Thoracic aorta (tissue), 2 donors: ENCODE measurements at places on chromosomes 6 and 20. TPM values are rescaled to one million over a fixed set of nuclear protein-coding genes. Genes with fewer than 3 reads are reported as not detected.

- no peaks in the 10 kb centered on the region for H3K27me3 ChIP-seq
- no peak overlapping the region for H3K27ac ChIP-seq
- no peak overlapping the region for H3K4me3 ChIP-seq
- peaks cover 4% of the 10 kb centered on the region for H3K36me3 ChIP-seq
- H3K4me1 ChIP-seq = peaks cover 19% of the 10 kb centered on the region
Measured at GRCh38 chr6:31791324-31792089, 4.0 kb downstream of the VARS1 start.

Gene SYNDIG1
- total RNA-seq = 5.4 TPM

Gene LCA5
- 4.6 TPM for total RNA-seq

- no peak for DNase-seq
- H3K4me3 ChIP-seq = no peak overlapping the region
- no peak overlapping the region for H3K27ac ChIP-seq
- H3K36me3 ChIP-seq = no peaks in the 10 kb centered on the region
Measured at GRCh38 chr6:140040396-140040795, 665.9 kb upstream of the CITED2 start.

- H3K4me1 ChIP-seq = no peaks in the 10 kb centered on the region
- DNase-seq = no peak
- H3K27me3 ChIP-seq = no peaks in the 10 kb centered on the region
- no peak overlapping the region for H3K27ac ChIP-seq
- H3K36me3 ChIP-seq = no peaks in the 10 kb centered on the region
Measured at GRCh38 chr20:9200620-9201019, 131.7 kb downstream of the PLCB4 start.

Gene C20orf202
- not detected for total RNA-seq

DNA sequence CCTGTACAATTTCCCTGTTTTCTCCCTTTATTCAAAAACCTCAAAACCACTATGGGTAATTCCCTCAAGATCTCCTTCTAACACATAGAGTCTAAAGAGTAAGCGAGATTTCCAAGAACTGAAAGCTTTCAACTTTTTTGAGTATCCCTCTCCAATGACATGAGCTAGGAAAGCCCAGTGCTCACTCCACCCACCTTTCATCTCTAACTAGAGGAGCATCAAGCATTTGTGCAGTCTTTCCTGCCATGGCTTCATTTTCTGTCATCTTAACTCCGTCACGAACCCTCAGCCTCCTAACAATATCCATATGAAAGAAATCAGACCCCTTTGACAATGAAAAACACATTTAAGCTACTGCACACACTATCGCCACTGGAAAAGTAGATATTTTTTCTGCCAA lies 91.9 kb upstream of the SUPT3H start:
- no peak overlapping the region for H3K27ac ChIP-seq
- H3K36me3 ChIP-seq = no peaks in the 10 kb centered on the region
- H3K4me3 ChIP-seq = no peak overlapping the region
- no peaks in the 10 kb centered on the region for H3K27me3 ChIP-seq
- DNase-seq = no peak
- H3K4me1 ChIP-seq = no peaks in the 10 kb centered on the region

DNA sequence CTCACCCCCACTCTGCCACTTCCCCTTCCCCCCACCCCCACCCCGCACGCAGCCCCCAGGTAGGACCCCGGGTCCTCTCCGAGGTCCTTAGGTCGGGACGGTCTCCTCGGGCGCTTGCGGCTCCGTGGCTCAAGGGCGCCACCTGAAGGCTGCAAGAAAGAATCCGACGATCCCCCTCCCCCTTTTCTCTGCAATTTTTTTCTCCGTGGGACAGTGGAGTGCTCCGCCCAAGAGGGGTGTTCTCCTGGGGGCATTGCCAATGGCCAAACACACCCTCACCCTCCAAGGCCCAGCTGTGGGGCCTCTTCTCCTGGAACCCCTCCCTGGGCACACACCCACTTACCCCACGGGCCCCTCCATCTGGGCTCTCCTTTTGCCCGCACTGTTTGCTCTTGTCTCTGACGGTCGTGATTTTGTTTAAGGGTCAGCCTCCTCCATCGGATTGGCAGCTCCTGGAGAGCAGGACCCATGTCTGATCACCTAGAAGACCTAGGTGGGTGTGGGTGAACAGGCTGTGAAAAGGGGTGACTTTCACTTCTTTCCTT lies 1.1 kb upstream of the TMEM74B start:
- no peak for DNase-seq
- H3K27me3 ChIP-seq = no peaks in the 10 kb centered on the region
- peak overlapping the region; percentile 60 for H3K4me3 ChIP-seq
- no peaks in the 10 kb centered on the region for H3K36me3 ChIP-seq

- H3K4me1 ChIP-seq = no peaks in the 10 kb centered on the region
- H3K36me3 ChIP-seq = no peaks in the 10 kb centered on the region
- no peaks in the 10 kb centered on the region for H3K27me3 ChIP-seq
- no peak for DNase-seq
Measured at GRCh38 chr6:149212206-149212605, 105.3 kb upstream of the TAB2 start.

- H3K4me1 ChIP-seq = peaks cover 42% of the 10 kb centered on the region
- H3K4me3 ChIP-seq = no peak overlapping the region
- peaks cover 21% of the 10 kb centered on the region for H3K36me3 ChIP-seq
- H3K27ac ChIP-seq = peak overlapping the region; percentile 46
- no peaks in the 10 kb centered on the region for H3K27me3 ChIP-seq
Measured at GRCh38 chr20:44111712-44112335, 75.2 kb downstream of the JPH2 start.

Gene JPH2
- 179 TPM for total RNA-seq

DNA sequence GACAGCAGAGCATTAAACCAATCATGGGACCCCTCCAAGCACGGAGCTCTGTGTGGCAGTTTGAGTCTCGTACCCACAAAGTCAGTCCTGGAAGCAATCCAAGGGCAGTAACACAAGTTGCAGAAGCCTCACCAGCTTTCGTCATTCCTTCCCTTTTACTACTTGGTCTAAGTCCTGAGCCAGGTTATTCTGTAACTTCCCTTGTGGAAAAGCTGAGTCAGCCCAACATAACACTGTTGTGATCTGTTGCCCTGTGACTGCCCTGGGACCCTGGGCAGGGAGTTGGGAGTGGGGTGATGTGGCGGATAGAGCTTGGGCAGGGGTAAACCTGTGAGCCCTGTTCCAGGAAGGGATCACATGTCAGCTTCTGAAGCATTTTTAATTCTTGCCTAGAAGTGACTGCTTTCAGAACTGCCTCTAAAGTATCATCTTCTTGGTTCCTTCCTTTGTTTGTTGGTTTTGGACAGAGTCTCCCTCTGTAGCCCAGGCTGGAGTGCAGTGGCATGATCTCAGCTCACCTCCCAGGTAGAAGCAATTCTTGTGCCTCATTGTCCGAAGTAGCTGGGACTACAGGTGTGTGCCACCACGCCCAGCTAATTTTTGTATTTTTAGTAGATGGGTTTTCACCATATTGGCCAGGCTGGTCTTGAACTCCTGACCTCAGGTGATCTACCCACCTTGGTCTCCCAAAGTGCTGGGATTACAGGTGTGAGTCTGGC lies 183.7 kb upstream of the JAG1 start:
- H3K4me3 ChIP-seq = no peak overlapping the region
- no peaks in the 10 kb centered on the region for H3K36me3 ChIP-seq
- H3K27me3 ChIP-seq = no peaks in the 10 kb centered on the region
- peaks cover 6% of the 10 kb centered on the region for H3K4me1 ChIP-seq
- DNase-seq = peak; percentile 5
- H3K27ac ChIP-seq = no peak overlapping the region

DNA sequence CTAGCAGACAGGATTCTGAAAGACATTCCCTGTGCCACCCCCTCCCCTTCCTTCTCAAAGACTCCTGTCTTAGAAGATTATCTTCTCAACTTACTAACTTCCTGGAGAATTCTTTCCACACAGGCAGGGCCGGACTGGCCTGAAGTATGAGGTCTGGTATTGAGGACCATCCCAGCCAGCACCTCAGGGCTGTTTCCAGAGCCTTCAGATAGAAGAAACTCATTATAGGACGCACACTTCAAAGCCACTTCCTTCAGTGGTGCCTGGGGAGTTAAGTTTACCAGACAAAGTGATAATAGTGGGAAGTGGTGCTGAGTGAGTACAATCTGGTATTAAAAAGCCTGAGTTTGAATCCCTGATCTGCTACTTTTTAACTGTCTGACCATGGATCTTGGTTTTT lies 15.6 kb downstream of the KCNS1 start:
- H3K27ac ChIP-seq = no peak overlapping the region
- no peaks in the 10 kb centered on the region for H3K4me1 ChIP-seq
- no peaks in the 10 kb centered on the region for H3K27me3 ChIP-seq
- no peak for DNase-seq
- peaks cover 8% of the 10 kb centered on the region for H3K36me3 ChIP-seq

Gene OR2B2
- not detected for total RNA-seq

DNA sequence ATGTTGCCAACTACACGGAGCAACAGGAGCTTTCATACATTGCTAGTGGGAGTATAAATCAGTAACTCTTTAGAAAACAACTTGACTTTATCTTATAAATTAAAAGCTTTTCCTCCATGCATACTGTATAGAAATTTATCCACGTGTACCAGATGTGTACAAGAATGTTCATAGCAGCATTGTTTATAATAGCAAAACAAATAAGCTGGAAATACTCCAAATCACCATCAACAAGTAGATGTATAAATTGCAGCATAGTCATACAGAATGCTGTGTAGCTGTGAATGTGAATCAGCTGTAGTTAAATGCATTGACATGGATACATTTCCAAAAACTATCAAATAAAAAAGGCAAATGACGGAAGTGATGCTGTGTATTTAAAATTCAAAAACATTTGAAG lies 6.0 kb downstream of the PSMF1 start:
- H3K27ac ChIP-seq = no peak overlapping the region
- no peaks in the 10 kb centered on the region for H3K27me3 ChIP-seq
- no peak overlapping the region for H3K4me3 ChIP-seq
- H3K36me3 ChIP-seq = peaks cover 43% of the 10 kb centered on the region
- peaks cover 36% of the 10 kb centered on the region for H3K4me1 ChIP-seq
- no peak for DNase-seq

Gene IMPG1
- total RNA-seq = not detected

DNA sequence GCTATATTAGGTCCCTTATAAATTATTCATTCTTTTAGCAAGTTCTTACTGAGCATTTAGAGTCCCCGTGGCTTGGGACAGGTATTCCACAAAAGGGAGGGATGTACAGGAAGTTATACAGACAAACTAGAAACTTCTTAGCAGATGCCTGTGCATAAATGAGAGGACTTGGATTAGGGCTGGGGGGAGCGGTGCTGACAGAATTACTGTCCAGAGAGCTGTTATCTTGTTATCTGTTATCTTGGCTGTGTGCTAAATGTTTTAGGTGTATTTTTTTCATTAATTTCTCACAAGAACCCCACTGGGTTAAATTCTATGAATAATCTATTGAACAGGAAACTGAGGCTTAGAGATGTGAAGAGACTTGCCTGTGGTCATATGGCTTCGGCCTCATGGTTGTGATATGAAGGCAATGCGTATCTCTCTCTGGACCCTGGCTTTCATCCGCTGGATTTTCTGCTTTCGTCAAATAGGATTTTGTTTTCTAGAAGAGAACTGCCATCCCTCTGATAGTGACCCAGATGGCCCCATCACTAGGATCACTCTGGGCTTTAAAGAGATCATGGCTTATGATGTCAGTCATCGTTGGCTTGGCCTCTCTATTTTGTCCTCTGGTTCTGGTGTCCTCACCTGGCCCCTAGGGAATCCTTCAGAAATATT lies 32.3 kb upstream of the RREB1 start:
- H3K4me3 ChIP-seq = no peak overlapping the region
- H3K27ac ChIP-seq = no peak overlapping the region
- DNase-seq = no peak
- no peaks in the 10 kb centered on the region for H3K36me3 ChIP-seq
- no peaks in the 10 kb centered on the region for H3K27me3 ChIP-seq

- DNase-seq = no peak
- no peaks in the 10 kb centered on the region for H3K4me1 ChIP-seq
- H3K4me3 ChIP-seq = no peak overlapping the region
Measured at GRCh38 chr6:13544454-13545186, 29.8 kb upstream of the SIRT5 start.

DNA sequence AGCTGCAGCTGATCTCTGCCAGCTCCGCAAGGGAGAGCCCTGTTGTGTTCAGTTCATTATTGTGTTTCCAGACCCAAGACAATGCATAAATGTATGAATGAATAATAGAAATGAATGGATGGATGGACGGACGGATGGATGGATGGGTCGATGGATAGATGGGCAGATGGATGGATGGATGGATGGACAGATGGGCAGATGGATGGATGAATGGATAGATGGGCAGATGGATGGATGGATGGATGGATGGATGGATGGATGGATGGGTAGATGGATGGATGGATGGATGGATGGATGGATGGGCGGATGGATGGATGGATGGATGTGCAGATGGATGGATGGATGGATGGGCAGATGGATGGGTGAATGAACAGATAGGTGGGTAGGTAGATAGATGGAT lies 16.7 kb upstream of the LSM14B start:
- no peak for DNase-seq
- H3K4me3 ChIP-seq = no peak overlapping the region

DNA sequence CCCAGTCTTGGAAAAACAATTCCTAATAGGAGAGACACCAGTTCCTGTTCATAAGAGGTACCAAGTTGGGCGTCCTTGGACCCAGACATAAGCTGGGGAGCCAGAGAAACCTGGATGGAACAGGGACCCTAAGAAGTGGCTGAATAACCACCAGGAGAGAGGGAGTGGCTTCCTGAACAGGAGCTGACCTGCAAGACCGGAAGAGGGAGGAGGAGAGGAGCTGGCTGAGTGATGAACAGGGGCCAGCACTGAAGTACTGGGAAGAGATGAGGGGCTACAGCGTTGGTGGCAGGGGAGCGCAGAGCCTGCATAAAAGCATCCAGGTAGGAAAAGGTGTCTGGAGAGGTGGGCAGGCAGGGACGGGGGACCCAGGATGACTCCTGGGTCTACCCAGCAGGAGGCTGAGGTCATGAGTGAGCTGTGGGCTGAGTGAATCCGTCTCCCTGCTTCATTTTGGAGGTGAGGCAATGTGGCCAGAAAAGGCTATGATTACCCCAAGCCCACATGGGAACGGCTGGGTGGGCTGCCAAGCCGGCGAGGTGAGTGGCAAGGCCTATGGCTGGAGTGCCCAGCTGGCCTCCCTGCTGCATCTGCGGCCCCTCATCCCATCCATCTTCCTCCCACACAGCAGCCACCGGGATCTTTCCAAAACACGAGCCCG lies 34.4 kb upstream of the ZFAND3 start:
- peaks cover 20% of the 10 kb centered on the region for H3K4me1 ChIP-seq
- no peaks in the 10 kb centered on the region for H3K27me3 ChIP-seq
- H3K4me3 ChIP-seq = no peak overlapping the region
- DNase-seq = no peak
- H3K36me3 ChIP-seq = no peaks in the 10 kb centered on the region
- H3K27ac ChIP-seq = no peak overlapping the region

DNA sequence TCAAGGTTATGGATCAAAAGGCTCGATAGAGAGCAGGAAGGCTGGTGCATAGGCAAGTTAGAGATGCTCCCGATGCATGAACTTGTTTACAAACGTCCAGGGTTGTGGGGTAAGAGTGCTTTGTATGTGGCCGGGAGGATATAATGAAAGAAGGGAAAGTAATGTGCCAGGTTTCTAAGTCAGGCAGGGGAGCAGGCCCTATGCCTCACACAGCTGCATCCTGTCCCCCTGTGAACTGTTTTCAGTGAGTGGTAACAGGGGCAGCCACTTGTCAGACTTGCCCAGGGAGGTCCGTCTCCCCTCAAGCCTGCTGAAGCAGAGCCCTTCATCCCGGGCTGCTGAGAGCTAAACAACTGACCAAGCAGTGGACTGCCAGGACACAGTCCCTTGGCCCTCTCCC lies 19.4 kb downstream of the KCNK5 start:
- H3K27me3 ChIP-seq = no peaks in the 10 kb centered on the region
- H3K4me3 ChIP-seq = no peak overlapping the region
- no peak for DNase-seq

Gene CD83
- 1.1 TPM for total RNA-seq
